Activated T-cell treated with anti-CD3 and anti-CD28 coated beads, Interleukin-2, amount 50 U/mL, for 1 hour (primary cell): ENCODE measurements at places on chromosomes 5 and 9.

GRCh38 chr5:54795284-54795683 is 190.1 kb downstream of the ESM1 start:
- no peak for DNase-seq

DNA sequence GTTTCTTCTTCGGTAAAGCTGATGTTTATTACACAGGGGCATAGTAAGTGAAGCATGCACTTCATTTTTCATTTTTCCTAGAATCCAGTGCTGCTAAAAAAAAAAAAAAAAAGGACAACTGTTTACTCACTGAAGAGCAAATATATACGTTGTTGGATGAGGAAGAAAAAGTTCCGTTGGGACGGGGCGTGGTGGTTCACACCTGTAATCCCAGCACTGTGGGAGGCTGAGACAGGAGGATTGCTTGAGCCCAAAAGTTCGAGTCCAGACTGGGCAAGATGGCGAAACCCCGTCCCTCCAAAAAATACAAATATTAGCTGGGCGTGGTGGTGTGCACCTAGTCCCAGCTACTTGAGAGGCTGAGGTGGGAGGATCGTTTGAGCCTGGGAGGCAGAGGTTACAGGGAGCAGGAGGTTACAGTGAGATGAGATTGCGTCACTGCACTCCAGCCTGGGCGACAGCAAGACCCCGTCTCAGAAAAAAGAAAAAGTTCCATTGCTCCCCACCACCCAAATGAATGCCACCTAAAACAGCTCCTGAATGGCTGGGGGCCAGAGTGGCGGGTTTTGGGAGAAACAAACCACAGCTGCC is 60.1 kb upstream of the GNE start:
- no peak for DNase-seq

DNA sequence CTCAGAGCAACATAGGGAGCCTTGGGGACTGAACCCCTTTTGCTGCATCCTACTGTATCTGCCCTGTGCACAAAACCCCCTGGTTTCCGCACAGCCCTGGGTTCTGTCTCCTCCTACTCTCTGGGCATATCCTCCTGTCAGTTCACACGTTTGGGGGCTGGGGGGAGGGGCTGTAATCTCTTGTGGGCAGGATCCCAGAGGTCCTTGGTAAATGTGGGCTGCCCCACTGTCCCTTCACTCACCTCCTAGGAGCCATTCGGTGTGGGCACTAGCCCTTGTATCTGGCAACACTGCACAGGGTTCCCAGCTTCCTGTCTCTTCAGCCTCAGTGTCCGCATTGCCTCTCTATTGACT is 271.8 kb upstream of the DMAC1 start:
- no peak for DNase-seq

GRCh38 chr5:168578006-168578405 is 1.2 kb downstream of the PANK3 start:
- no peak for DNase-seq

DNA sequence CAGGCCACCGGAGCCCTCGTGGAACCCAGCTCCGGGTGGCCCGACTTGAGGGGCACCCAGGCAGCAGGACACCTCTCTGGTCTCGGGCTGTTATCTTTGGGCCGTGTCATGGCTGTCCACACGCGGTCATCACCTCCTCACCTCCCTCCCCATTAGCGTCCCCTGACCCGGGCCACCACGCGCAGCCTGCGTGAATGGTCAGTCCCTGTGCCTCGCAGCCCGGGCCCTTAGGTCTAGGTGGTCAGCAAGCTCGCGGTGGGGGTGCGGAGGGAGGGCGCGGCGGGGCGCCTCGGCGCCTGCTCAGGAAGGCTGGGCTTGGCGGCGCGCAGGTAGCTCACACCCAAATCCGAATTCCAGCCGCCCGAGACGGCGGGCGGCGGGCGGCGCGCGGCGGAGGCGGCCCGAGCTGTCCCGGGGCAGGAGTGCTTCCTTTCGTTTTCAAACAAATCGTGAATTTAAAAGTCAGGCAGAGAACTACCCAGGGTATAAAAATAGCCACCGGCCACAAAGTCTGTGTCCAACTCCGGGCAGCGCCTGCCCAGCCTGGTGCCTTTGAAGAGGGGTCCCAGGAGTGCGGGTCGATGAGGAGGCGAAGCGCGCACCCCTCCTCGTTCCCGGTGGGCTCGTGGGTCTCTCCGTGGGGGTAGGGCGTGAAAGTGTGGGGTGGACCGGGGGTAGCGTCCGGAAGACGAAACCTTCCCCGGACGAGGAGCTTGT is 1.0 kb upstream of the RXRA start:
- DNase-seq: peak; percentile 56

DNA sequence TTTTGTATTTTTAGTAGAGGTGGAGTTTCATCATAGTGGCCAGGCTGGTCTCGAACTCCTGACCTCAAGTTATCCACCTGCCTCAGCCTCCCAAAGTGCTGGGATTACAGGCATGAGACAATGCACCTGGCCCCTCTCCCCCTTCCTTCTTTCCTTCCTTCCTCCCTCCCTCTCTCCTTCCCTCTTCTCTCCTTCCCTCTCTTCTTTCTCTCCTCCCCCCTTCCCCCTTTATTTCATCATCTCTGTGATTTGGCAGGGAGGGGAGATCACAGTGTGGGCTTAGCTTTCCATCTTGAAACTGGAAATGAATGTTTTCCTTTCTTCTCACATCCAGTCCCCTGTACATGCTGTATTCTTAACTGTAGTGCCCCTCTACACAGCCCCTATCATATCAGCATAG is 12.7 kb downstream of the RHOBTB3 start:
- no peak for DNase-seq

DNA sequence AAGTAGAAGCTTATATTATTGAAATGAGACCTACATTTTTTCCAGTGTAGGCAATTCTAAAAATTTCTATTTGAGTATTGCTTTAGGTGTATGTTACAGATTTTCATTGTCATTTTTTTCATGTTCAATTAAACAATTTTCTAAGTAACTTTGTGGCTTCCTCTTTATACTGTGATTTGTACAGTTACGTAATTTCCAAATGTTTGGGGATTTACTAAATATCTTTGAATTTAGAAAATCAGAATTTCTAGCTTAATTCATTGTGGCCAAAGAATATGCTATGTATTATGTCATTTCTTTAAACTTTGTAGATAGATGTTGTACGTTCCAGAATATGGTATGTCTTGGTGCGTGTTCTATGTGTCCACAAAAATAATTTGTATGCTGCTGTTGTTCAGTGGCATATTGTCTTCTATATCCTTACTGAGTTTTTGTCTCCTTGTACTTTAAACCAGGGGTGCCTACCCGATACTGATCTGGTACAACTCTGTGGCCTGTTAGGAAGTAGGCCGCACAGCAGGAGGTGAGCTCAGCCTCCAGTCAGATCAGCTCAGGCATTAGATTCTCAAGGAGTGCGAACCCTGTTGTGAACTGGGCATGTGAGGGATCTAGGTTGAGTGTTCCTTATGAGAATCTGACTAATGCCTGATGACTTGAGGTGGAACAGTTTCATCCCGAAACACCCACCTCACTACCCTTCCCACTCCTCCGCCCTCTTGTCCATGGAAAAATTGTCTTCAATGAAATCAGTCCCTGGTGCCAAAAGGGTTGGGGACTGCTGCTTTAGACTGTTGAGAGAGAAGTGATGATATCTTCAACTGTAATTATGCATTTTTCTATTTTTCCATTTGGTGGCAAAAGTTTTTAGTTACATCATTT is 63.5 kb downstream of the UBE2R2 start:
- DNase-seq: no peak

- DNase-seq: no peak
Observed at GRCh38 chr5:73693573-73694061, 67.6 kb downstream of the ARHGEF28 start.

DNA sequence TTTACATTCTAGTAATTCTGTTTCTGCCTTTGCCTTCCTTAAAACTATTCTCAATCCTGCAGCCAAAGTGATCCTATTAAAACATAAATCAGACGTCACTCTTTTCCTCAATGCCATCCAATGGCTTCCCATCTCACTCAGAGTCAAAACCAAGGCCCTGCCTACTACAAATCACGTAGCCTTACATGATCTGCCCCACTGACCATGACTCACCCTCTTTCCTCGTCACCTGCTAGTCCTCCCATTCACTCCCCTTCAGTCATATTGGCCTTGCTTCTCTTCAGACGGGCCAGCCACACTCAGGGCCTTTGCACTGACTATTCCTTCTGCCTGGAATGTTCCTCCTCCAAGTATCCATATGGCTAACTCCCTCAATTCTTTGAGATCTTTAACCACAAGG is 39.0 kb upstream of the DMXL1 start:
- no peak for DNase-seq

- DNase-seq: no peak
Observed at GRCh38 chr5:61631438-61631941, 299.4 kb downstream of the ZSWIM6 start.

DNA sequence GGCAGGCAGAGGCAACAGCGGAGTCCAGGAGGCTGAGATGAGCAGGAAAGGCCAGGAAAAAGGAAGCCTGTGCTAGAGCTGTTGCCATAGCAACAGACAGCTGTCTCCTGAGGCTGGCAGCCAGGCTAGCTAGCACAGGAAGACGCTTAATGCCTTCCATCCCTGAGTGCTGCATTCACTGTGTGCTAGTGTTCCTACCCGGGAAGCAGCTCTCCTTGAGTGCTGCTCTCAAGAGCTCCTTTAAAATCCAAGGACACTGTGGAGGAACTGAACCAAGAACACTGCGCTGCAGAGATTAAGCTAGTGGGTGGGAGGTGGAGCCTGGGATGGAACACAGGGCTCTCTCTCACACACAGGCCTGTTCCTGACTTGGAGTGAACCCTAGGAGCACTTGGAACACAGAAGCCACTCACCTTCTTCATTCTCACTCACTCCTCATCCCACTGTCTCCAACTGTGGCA is 53.5 kb upstream of the IL7R start:
- DNase-seq: no peak

- DNase-seq: no peak
Observed at GRCh38 chr5:80234116-80234948, 21.5 kb downstream of the SERINC5 start.

DNA sequence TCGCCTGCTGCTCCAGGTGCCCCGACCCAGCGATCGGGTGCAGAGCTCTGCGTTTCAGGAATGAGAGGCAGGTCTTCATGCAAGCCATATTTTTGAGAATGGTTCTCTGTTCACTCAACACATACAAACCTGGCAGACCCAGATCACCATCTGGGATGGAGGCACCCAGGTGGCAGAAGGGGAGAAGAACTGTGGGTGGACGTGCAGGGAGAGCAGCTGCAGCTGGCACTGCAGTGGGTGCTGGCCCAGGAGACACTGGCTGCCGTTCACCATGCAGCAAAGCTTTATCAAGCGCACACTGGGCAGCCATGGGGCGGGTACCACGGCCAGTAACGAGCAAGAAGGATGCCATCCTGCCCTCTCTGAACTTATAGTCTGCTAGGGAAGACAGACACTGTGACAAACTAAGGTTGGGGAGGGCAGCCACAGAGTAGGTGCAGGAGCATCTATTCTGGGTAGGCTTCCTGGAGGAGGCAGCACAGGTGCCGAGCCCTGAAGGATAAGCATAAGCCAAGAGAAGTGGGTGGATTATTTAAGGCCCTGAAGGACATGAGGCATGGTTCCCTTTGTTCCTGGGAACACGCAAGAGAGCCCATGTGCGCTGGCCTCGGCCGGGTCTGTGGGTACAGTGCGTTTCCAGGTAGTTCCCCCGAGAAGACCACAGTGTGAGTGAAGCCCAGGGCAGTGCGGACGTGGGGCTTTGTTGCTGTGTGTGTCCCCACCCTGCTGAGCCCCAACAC is 46.2 kb upstream of the FCN2 start:
- DNase-seq: no peak

DNA sequence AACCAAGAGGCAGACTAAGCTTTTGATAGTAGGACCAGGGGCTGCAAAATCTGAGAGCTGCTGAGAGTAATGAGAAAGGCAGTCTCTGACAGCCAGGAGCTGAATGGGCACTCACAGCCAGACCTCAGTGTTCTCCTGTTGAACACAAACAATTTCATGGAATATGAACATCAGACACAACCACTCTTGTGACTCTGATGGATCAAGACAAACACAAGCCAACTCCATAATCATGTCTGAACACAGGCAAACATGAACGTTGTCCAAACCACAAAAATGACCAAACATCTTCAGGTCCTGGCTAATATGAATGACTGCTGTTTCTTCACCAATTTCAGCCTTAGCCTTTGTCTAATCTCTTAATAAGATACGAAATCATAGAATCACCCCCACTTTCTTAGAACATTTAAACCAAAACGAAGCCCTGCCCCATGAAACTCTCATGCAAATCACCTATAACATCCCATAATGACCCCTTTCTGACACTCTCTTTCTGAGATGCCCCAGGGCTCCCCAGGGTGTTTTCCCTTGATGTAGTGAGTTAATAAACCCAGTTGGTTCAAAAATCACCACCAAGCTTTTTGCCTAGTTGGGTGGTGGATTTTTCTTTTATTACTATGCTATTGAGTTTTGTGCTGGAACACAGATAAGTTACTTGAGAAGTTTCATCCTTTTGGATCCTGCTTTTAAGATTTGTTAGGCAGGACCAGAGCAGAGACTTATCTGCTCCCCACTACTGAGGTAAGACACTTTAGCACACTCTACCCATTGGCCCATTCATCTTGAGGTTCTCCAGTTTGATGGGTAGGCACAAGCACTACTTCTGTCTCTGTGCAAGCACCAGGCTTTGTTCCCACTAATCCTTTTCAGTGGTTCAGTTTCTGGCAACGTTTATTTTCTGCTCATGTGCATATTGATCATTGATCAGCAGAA is 5.9 kb upstream of the ERAP2 start:
- no peak for DNase-seq

- no peak for DNase-seq
Observed at GRCh38 chr5:178123966-178124925, 6.6 kb upstream of the RMND5B start.

- DNase-seq: no peak
Observed at GRCh38 chr5:147321569-147321968, 86.7 kb downstream of the STK32A start.

DNA sequence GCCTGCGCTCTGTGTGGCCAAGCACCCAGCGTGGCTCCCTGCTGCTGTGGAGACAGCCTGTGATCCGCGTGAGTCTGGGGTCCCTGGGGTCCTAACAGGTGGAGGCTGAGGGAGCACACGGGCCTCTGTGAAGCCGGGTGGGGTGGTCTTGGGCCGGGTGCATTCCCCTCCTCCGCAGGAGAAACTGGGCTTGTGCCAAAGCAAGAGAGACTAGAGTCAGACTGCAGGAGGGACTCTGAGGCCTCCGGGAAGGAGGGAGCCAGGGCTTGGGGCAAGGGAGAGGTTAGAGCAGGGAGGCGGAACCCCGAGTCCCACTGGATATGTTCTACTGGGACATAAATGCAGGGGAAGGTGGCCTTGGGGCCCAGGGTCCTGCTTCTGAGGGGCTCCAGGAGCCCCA is 10.5 kb downstream of the DNLZ start:
- no peak for DNase-seq
